ENCODE measurements at places on chromosomes 16 and 17.

- DNase-seq = no peak
Observed at GRCh38 chr16:19655242-19655777, 62.7 kb downstream of the KNOP1 start.

GRCh38 chr16:4378161-4378666 is 6.6 kb downstream of the VASN start:
- no peak for DNase-seq

- DNase-seq = peak; percentile 6
Observed at GRCh38 chr16:3401719-3402397, 843 bp downstream of the ZNF174 start.

DNA sequence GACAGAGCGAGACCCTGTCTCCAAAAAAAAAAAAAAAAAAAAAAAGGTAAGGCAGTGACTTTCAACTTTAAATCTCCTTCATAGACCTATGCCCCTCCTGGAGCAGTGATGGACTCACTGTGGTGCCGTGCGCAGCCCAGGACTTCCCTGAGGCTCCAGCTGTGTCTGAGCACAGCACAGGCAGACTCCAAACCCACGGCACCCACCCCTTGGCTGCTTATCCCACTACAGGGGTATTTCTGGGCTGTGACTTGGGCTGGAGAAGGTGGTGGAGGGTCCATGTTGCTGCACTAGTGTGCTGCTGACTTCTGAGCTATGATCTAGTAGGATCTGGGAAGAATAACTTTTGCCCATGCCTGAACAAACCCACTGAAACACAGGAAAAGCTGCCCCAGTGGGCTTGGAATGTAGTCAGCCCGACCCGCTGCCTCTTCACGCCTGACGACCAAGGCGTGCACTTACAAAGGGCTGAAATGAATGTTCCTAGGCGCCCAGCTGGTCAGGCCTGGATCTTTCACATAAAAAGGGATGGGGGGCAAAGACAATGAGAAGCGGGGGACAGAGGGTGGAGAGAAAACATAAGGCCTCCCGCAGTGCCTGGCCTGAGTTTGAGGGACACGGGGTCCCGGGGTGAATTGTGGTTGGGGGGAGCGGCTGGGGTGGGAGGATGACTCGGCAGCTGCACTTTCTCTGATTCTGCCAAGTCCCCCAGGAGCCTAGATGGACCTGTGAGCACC is 83.0 kb downstream of the IRF8 start:
- DNase-seq = no peak

DNA sequence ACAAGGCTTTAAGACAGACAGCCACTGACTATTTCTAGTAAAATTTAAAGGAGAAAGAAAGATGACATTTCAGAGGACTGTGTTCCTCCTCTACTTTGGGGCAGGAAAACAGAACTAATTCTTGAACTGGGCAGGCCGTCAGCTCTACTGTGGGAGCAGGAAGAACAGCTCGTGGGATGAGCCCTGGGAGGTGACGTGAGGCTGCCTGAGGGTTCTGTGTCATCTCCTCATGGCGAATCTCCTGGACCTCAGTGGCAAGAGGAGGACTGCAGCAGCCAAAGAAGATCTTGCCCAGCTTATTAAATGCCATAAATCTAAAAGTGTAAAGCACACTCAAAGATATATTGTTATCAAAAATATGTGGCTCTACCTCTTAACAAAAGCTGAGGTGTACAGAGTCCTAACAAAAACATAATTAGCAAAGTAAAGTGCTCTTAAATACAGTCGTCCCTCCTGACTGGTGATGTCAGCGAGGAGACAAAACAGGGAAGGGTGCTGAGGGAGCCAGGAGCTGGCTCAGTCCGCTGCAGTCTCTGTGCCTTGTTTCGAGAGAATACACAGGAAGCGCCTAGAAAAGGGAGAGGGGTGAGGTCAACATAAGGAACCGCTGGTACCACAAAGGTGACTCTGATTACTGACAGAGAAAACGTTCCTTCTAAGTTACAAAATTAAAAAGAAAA is 58.0 kb downstream of the CREBBP start:
- no peak for DNase-seq

- peak; percentile 93 for DNase-seq
Observed at GRCh38 chr17:61862975-61863800, at the start of gene BRIP1. Gene BRIP1 (minus strand): TSS chr17:61863528. CDS start chr17:61861539, 1,989 bp downstream.

GRCh38 chr17:10192972-10193371 is 5.4 kb downstream of the GAS7 start:
- DNase-seq = peak; percentile 61

GRCh38 chr17:67879662-67880061 is 54.4 kb downstream of the BPTF start:
- no peak for DNase-seq

- peak; percentile 81 for DNase-seq
Observed at GRCh38 chr16:29825145-29826044, 5.1 kb downstream of the MVP start.

GRCh38 chr17:44273607-44274006 is 5.7 kb upstream of the SLC4A1 start:
- DNase-seq = no peak

DNA sequence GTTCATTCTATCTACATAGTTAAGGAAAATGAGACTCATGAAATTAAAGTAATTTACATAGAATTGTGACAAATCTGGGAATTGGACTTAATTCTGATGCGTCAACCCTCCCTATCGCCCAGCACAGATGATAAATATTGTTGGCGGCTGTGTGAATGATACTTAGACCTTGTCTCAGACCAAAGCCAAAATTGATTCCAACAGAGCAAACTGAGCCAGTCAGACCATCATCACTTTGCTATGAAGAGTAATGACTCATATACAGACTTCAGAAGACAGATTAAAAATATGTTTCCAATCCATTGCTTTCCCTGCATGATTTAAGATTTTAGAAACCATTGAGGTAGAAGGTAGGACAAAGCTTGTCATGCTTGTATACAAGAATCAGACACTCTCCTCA is 1156.7 kb upstream of the CDH8 start:
- no peak for DNase-seq

GRCh38 chr16:6633456-6633855 is 699.2 kb upstream of the RBFOX1 start:
- DNase-seq = no peak

DNA sequence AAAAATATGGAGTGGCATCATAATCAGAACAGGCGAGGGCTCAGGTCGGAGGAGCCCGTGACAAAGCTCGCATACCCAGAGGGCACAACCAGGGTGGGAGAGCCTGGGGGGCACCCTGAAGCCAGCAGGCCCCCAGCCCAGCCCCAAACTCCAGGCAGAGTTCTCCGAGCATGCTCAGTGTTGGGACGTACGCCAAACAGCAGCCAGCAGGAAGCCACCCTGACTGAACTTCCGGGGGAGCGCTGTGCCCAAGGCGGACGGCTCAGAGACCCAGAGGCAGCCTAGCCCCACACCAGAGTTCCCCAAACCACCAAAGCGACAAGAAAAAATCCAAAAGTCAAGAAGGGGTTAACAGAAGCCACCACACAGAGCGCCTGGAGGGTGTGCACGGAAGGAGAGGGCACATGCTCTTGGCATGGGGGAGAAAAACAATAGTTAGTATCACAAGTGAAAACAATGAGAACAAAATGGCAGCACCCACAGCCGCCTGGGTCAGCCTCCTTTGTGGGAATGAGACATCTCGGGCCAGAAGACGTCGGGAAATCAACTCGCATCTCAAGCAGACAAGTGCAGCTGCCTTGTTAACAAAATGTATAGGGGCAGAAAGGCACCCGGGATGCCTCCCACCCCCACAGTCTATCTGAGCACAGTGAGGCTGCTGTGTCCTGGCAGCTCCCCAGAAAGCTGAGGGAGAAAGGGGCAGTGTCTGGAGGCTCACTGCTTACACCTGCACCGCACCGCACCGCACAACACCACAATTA is 11.9 kb downstream of the EXOC7 start:
- no peak for DNase-seq

GRCh38 chr17:48624544-48625494 is 1.3 kb downstream of the HOXB9 start:
- DNase-seq = no peak

GRCh38 chr16:84773312-84773711 is 46.5 kb upstream of the CRISPLD2 start:
- no peak for DNase-seq

DNA sequence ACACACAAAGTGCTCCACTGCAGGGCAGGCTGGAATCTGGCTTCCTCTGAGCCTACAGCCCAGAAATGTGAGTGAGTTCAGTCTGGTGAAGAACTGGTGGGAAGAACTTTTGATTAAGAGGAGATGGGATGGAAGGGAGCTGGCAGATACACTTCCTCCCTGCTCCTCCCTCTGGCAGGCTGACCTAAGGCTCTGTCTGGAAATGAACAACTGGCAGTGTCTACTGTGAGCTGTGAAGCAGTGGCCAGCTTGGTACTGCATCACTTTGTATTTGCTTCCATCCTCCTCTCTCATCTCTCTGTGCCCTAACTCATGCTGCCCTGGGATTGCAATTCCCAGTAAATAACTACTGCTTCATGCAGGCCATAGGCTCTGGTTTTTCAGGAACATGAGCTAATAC is 45.6 kb downstream of the MAF start:
- no peak for DNase-seq

DNA sequence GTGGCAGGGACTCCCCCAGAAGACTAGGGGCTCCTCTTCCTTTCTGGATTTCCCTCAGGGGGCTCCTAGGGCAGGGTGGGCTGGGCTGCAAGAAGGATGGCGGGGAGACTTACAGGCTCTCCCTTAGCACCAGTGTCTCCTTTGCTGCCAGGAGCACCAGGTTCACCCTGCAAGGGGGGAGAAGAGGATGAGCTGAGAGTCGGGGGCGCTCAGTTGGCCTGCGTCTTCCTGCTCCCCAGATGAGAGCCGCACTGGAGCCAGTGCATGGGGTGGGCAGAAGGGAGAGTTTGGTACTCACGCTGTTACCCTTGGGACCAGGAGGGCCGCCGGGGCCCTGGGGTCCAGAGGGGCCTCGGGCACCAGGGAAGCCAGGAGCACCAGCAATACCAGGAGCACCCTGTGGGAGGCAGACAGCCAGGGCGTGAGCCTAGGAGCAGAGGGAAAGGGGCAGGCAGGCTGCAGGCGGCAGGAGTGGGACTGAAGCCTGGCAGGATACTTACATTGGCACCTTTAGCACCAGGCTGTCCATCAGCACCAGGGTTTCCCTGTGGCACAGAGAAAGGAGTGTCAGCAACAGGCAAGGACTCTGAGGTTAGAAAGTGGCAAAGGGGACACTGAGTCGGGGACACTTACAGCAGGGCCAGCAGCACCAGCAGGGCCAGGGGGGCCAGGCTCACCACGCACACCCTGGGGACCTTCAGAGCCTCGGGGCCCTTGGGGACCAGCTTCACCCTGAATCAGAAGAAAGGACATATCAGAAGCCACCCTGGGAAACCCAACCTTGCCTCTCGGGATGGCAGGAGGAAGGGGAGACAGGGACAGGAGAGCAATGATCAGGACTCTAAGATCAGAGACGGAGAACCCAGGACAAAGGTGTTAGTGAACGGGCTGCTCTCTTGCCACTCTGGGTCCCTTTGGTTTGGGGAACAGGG is 6.2 kb downstream of the COL1A1 start:
- DNase-seq = no peak

DNA sequence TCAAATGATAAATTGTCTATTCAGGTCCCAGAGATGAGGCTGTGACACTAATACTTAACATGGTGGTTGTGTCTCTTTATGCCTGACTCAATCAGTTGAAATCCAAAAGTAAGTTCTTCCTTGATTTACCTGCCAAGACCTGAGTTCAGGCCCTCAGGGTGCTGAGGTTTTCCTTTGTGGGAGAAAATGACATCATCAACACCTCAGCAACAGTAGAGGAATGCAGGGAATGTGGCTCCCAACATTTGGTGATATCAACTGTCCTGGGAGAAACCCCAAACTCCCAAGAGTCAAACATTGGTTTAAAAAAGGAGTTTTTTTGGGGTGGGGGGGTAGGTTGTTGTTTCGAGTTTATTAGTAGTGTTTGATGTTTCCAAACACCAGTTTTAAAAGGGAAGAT is 14.7 kb downstream of the RNF43 start:
- DNase-seq = no peak

GRCh38 chr16:52537516-52537915 is 9.4 kb downstream of the TOX3 start:
- no peak for DNase-seq

- no peak for DNase-seq
Observed at GRCh38 chr16:56409195-56409594, 16.1 kb downstream of the AMFR start.

- no peak for DNase-seq
Observed at GRCh38 chr17:965311-965989, 14.1 kb downstream of the NXN start.

- DNase-seq = no peak
Observed at GRCh38 chr17:44911133-44912001, 3.9 kb downstream of the GFAP start.

- no peak for DNase-seq
Observed at GRCh38 chr16:84371553-84371865, 3.2 kb downstream of the ATP2C2 start.

DNA sequence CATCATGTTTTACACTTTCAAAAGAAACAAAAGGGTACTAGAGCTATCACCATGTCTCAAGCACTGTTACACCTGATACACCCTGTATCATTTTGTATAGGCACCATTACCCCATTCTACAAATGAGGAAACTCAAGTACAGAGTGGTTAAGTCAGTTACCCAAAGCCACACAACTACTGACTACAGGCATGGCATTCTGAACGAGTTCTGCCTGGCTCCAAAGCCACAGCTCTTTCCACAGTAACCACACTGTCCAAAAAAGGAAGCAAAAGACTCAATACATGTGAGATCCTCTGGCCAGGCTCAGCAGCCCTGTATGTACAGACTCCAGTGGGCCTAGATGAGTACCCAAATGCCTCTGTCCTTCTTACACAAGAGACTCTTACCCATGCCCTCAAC is 4.7 kb downstream of the DYNC1LI2 start:
- DNase-seq = no peak

GRCh38 chr17:57370619-57371018 is 114.3 kb downstream of the MSI2 start:
- DNase-seq = no peak
